ENCODE measurements at places on chromosomes 1 and 21. TPM values are rescaled to one million over a fixed set of nuclear protein-coding genes. Genes with fewer than 3 reads are reported as not detected.

GRCh38 chr1:195849180-195849579, 759.1 kb downstream of the KCNT2 start:
- DNase-seq = no peak

DNA sequence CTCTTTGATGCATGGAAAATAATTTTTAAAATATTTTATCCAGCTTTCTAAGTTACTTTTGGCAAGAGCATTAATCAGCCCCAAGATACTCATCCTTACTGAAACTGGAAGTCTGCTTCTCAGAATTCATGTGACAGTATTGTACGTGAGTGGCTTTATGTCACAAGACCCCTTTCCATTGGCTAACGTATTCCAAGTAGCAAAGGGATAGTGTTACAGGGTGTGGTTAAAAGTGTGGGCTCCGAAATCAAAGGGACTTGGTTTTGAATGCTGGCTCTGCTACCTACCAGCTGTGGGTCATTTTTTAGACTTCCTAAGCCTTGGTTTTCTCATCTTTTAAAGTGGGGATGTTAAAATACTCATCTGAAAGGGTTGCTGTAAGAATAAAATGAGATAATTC, 91.7 kb downstream of the RHOU start:
- DNase-seq = no peak

GRCh38 chr1:33442141-33442540, 11.2 kb upstream of the PHC2 start:
- no peak for DNase-seq

SMYD3 gene
- 55.3 TPM for total RNA-seq

KIF14 gene
- 1.2 TPM for total RNA-seq

DNM3 gene
- 2.5 TPM for total RNA-seq
